ENCODE measurements at places on chromosomes 1 and 21.

DNA sequence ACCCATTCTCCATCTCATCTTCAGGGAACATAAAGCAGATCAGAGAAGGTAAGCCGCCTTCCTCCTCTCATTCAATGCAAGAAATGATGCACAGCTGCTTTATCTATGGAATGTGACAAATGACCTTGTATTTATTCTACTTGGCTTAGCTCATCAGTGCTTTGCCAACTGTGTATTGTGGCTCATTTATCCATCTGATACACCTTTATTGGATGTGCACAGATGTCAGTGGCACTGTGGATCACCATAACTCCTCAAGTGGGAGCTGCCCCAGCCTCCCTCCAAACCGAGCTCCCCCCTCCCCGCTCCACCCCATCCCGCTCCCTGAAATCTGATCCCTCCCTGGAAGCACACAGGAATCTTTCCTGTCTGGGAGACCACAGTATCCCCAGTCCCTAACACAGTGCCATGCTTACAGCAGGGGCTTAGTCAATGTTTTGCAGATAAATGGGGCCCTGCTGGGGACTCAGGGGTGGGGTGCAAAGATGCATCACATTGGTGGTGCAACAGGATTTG lies 156.0 kb upstream of the RAB4A start:
- DNase-seq: peak; percentile 92

GRCh38 chr1:156226782-156227181 lies 14.0 kb downstream of the PMF1 start:
- no peak for DNase-seq

DNA sequence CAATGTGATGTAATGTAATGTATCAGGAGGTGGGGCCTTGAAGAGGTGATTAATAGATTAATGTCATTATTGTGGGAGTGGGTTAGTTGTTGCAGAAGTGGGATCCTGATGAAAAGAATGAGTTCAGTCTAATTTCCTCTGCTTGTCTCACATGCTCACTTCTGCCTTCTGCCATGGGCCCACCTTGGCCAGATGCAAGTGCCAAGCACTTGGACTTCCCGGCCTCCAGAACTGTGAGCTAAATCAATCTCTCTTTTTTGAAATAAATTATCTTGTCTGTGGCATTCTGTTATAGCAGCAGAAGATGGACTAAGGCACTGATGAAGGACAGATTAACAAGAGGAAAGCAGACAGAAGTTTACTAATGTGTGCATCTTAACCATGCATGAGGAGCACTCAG lies 123.9 kb downstream of the ETS2 start:
- no peak for DNase-seq

GRCh38 chr1:34153246-34153645 lies 11.8 kb downstream of the CSMD2 start:
- DNase-seq: no peak

GRCh38 chr1:169363046-169363730 lies 4.4 kb downstream of the NME7 start:
- no peak for DNase-seq

- DNase-seq: no peak
These were observed 1386.0 kb upstream of the ADGRL4 start for GRCh38 chr1:80392529-80392928.

GRCh38 chr1:19391596-19391981 lies 79.5 kb downstream of the SLC66A1 start:
- no peak for DNase-seq

DNA sequence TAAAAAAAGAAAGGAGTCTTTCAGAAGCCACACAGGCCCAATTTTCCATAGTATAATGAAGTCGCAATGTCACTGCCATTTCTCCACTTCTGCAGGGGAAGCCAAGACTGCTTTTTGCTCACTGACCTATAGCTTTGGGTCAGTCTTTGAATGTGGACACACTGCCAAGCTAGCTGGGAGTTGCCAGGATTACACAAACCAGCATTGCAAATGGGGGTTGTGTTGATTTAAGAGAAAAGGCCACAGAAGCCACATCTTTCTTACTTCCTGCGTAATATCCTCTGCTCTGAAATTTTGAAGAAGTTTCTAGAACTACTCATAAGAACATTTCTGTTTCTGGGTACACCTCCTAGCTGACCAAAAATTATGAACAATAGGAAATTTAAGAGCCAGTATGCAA lies 45.8 kb upstream of the SAMSN1 start:
- DNase-seq: no peak

- DNase-seq: no peak
These were observed 36.1 kb upstream of the PADI2 start for GRCh38 chr1:17155257-17155920.

- DNase-seq: peak; percentile 91
These were observed 19.1 kb upstream of the KCNA10 start for GRCh38 chr1:110538075-110538474.

DNA sequence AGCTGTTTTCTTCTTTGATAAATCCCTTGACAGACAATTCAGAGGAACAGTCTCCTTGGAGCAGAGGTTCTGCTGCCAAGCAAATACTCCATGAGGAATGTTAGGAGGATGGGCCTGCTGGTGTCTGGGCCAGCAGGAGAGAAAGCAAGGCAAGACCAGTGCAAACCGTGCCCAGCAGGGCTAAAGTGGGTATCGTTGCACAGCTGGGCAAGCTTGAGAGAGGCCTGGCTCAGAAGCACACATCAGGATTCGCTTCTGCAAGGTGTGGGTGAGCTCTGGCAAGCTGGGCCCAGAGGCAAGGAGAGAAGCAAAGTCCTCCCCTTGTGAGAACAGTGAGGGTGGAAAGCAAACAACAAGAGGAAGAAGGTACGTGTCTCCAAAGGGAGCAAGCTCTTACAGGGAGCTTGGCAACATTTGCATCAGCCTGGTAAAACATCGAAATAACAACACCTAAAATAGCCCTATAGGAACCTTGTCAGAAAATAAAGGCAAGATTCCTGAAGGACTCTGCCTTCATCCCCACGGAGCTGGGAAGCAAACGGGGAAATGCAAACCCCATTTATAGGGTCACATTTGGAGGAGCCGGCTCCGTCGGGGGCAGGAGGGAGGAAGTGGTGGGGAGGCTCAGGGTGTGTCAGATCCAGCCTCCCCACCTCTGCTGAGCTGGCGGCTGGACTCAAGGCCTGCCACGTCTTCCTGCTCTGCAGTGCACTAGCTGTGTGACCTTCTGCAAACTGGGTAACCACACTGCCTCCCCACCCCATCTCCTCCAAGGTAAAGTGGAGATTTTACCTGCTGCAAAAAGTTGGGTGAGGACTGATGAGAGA lies 62.3 kb upstream of the HIVEP3 start:
- DNase-seq: no peak

- no peak for DNase-seq
These were observed 139.1 kb downstream of the PLA2G4A start for GRCh38 chr1:186967656-186968394.

DNA sequence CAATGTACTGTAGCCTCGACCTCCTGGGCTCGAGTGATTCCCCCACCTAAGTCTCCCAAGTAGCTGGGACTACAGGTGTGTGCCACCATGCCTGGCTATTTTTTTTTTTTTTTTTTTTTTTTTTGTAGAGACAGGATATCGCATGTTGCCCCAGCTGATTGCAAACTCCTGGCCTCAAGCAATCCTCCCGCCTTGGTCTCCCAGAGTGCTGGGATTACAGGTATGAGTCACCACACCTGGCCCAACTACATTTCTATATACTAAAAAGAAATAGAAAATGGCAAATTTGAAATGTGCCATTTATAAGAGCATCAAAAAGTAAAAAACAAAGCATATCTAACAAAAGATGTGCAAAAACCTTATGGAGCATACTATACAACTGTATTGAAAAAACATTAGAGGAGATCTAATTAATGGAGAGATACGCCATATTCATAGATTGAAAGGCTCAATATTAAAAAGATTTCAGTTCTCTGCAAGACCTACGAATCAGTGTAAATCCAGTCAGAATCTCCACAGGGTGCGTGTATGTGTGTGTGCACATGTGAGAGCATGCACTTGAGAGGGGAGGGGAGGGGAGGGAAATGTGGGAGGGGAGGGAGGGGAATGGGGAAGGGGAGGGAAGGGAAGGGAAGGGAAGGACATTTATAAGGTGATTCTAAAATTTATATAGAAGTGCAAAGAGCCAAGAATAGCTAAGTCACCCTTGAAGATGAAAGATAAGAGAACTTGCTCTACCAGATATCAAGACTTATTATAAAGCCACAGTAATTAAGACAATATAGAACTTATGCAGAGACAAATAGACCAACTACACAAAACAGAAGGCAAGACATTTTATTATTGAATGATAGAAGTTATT lies 15.5 kb upstream of the PADI4 start:
- no peak for DNase-seq

- DNase-seq: no peak
These were observed 8.5 kb downstream of the SSR2 start for GRCh38 chr1:156012051-156012817.

- DNase-seq: no peak
These were observed 145.7 kb downstream of the DHRS3 start for GRCh38 chr1:12472156-12472797.

DNA sequence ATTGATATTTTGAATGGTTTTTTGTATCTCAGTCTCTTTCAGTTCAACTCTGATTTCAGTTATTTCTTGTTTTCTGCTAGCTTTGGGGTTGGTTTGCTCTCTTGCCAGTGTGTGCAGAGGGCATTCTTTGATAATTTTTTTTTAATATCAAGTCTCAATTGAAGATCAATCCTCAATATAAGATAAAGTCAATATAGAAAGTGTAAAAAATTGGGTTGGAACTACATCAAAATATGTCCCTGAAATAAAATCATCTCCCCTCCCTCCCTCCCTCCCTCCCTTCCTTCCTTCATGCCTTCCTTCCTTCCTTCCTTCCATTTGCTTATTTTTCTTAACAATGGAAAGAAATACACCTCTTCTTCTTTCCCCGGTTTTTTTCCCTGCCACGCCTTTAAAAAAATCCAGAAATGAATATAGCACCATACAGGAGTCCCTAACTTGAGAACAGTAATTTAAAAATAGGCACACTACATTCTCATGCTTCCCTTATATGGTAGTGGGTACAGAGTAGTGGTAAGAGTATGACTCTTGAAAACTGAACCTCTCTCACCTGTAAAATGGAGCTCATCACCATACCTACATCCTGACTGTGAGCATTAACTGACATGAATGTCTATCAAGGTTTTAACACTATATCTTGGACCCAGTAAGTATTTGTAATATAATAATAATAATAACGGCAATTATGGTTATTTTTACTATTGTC lies 221.9 kb downstream of the GIPC2 start:
- DNase-seq: no peak

DNA sequence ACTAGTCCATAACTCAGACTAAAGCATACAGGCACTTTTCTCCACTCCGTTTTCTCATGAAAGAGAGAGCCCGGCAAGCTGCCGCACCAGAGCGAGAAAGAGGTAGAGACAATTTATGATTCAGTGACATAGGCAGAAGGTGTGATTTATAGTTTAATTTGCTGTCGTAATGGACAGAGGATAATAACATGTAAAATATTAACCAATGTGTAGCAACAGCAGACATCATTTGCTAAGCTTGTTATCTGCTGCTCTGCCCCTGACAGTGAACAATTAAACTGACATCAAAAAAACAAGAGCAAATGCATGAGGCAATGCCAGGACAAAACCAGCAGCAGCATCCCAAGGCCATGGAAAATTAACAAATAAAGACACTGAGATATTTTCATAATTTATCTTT lies 214.0 kb downstream of the ATG4C start:
- no peak for DNase-seq

- DNase-seq: no peak
These were observed 28.3 kb downstream of the AJAP1 start for GRCh38 chr1:4682607-4683220.

GRCh38 chr1:27154469-27154990 lies 395 bp downstream of the SLC9A1 start:
- no peak for DNase-seq

- no peak for DNase-seq
These were observed 663.6 kb upstream of the NCAM2 start for GRCh38 chr21:20334585-20334984.

GRCh38 chr21:40070871-40071270 lies 203.6 kb downstream of the PCP4 start:
- no peak for DNase-seq

Measured in NCI-H524 (cell line).